ENCODE measurements at places on chromosomes 16 and 17.

DNA sequence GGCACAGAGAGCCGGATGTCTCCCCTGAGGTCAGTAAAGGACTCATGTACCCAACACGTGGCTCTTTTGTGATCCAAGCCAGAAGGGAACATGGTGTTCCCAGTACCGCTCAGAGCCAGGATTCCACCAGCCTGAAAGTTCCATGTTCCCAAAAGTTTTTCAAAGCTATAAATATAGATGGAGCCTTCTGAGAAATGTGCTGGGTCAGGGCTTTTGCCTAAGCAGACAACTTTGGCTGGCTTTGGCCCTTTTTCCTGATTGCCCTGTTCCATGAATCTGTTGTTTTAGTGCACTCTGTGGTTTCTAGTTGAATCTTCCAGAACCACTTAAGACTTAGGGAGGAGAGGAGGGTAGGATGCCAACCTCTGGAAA is 128.5 kb upstream of the HS3ST2 start:
- DNase-seq, result no peak

GRCh38 chr16:17496891-17497290 is 26.1 kb upstream of the XYLT1 start:
- DNase-seq, result no peak

DNA sequence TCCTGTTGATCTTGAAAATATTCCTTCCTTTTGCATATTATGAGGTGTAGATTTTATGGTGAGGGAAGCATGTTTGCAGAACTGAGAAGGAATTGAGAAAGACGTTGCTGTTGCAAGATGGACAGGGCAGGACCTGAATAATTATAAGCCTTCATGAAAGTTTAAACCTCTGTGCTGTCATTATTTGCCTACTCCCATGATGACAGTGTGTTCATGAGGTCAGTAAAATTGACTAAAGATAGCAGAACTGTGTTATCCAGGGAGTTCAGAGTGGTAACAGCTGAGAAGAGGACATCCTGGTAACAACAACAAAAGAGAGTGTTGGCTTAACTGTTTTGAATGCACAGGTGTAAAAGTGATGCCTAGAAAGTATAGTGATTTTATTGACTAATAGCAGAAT is 45.3 kb upstream of the HLF start:
- DNase-seq, result no peak

DNA sequence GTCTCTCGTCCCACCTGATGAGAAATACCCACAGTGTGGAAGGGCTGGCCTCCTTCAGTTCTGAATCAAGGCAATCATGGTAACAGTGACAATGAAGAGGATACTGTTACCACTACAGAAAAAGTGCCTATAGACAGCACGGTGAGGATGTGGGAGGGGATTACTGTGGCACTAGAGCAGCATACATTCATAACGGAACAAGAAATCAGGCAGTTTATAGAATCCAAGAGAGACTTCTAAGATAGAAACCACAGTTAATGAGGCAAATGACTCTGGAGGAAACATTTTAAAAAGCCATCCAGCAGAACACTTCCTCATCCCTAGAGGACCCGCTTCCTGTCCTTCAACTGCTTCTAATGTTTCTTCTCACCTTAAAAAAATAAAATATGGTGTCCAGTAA is 2.7 kb downstream of the RUSF1 start:
- no peak for DNase-seq

GRCh38 chr16:11159282-11159681 is 96.7 kb downstream of the SOCS1 start:
- DNase-seq, result peak; percentile 41

- peak; percentile 63 for DNase-seq
These were observed 1.9 kb upstream of the MLLT6 start for GRCh38 chr17:38702916-38703741.

DNA sequence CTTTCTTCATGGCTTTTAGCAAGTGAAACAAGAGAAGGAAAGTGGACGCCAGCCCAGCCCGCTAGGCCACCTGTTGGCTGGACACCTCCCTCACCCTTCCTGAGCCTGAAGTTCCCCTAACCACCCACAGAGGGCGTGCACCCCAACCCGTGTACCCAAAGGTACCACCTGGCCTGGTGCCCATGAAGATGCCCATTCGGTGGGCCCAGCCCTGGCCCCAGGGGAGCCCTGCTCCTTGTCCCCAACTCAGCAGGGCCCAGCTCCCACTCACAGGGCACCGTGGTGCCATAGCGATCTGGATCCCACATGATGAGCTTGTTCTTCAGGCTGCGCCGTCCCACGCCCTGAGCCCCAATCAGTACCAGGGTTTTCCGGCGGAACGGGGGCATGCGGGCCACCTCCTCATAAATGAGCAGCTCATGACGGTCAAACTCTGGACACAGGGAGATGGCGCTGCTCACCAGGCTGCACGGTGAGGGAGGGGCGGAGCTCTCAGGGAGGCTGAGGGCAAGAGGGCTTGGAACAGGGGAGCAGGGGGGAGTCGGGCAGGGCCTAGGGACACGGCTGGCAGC is 26.8 kb downstream of the MPP2 start:
- DNase-seq, result peak; percentile 55

DNA sequence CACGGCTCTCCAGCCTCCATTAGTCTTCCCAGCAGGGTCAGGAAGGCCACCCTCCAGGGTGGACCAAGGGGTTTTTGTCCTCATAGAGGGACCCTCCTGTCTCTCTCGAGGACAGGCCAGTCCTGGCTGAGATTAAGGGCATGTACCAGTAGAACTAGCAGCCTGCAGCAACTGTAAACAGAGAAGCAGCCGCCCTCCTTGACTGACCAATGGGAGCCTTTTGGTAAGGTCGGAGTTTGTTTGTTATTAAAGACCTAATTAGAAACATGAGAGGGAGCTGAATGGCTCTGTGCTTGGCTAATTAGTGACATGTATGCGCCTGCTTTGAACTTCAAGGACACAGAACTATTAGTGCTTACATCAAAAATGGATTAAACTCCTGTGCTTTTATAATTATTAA is 80.0 kb downstream of the CCDC182 start:
- no peak for DNase-seq

- DNase-seq, result no peak
These were observed 9.3 kb downstream of the PLXDC1 start for GRCh38 chr17:39141915-39142664.

DNA sequence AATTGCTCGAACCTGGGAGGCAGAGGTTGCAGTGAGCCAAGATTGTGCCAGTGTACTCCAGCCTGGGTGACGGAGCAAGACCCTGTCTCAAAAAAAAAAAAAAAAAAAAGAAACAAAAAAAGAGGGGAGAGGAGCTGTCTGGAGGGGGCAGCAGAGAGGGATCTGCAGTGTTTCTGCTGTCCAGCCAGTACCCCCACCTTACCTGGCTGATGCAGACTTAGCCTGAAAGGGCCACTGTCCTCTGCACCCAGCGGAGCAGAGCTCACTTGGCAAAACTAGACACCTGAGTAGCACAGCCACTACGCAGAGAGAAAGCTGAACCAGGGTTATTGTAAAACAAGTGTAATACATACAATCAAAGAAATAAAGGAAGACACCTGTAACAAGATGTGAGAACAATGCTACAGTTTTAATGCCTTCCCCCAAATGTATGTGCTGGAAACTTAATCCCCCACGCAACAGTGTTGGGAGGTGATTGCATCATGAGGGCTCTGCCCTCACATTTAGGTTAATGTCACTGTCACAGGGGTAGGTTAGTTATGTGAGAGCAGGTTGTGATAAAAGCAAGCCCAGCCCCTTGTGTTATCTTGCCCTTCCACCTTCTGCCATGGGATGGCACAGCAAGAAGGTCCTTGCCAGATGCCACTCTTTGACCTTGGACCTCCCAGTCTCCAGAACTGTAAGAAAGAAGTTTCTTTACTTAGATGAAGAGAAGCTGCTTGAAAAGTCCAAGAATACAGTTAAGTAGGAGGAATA is 211.2 kb downstream of the RPTOR start:
- DNase-seq, result peak; percentile 85

- no peak for DNase-seq
These were observed 32.1 kb upstream of the SLC38A8 start for GRCh38 chr16:84074721-84075120.

GRCh38 chr17:59638553-59638952 is 18.9 kb downstream of the CLTC start:
- no peak for DNase-seq

- no peak for DNase-seq
These were observed 15.4 kb downstream of the GPT2 start for GRCh38 chr16:46899443-46900143.

- no peak for DNase-seq
These were observed 113.7 kb upstream of the CDH11 start for GRCh38 chr16:65235339-65236177.

DNA sequence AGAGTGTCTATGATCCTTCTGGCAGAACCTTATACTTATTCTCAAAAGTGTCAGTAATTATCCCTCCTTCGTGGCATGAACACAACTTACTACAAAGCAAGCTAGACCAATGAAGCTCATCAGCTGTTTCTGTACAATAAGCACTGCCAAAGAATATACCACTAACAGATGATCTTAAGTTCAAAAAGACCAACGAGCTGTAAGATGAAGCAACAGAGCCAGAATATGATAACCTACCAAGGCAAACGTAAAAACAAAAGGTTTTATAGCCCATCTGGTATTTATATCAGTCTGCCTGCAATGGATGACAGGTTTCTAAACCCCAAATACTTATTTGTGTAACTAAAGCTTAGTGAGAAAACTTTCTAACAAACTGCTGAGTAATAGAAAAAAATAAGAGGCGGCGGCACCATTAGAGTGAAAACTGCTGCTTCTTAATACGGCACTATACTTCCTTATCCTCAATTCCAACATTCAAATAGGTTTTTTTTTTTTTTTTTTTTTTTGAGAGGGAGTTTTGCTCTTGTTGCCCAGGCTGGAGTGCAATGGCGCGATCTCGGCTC is 22.1 kb downstream of the NME2 start:
- DNase-seq, result no peak
